ENCODE measurements at places on chromosomes 3 and 15. TPM values are rescaled to one million over a fixed set of nuclear protein-coding genes. Genes with fewer than 3 reads are reported as not detected.

Gene ITIH4
- total RNA-seq: 1.6 TPM

Gene SCAPER
- 6.1 TPM for total RNA-seq

Gene GOLGA6A
- total RNA-seq: not detected

Gene MUC20
- total RNA-seq: 0.74 TPM

Gene LRRC34
- total RNA-seq: 1.4 TPM

Gene CPN2
- total RNA-seq: not detected

Gene CFAP91
- 0.18 TPM for total RNA-seq

All from smooth muscle cell of bladder (primary cell).